ENCODE measurements at places on chromosomes 3 and 15.

DNA sequence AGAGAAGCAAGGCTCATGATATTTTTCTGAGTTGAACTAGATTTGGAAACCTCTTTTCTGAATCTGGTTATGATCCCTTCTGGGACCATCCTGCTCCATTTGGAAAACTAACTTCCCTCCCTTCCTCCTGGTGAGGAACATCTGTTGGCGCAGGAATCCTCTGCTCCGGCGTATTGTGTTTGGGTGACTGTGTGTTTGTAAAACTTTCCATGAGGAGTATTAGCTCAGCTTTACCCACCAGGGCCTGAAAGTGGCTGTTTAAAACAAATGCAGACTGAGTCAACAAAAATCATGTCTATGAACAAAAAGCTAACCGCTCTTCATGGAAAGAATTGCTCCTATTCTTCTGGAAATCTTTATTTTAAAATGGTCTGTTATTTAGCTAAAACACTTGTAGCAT is 17.7 kb downstream of the STARD9 start:
- DNase-seq, result no peak

GRCh38 chr3:37254316-37254715 is 79.9 kb upstream of the LRRFIP2 start:
- no peak for DNase-seq

DNA sequence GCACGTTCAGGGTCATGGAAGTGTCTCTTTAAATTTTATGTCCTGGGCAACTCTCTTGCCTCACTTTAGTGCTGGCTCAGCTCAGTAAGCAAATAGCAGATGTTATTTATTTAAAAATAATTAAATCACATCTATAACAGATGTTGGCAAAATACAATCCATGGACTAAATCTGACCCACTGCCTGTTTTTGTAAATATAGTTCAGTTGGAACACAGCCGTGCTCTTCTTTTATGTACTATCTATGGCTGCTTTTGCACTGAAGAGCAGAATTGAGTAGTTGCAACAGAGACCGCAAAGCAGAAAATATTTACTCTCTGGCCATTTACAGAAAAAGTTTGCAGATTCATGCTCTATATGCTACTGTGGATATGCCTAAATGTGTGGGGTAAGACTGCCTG is 79.2 kb downstream of the SAMMSON start:
- DNase-seq, result no peak

- peak; percentile 65 for DNase-seq
Observed at GRCh38 chr15:56496635-56497034, 31.7 kb upstream of the MNS1 start.

DNA sequence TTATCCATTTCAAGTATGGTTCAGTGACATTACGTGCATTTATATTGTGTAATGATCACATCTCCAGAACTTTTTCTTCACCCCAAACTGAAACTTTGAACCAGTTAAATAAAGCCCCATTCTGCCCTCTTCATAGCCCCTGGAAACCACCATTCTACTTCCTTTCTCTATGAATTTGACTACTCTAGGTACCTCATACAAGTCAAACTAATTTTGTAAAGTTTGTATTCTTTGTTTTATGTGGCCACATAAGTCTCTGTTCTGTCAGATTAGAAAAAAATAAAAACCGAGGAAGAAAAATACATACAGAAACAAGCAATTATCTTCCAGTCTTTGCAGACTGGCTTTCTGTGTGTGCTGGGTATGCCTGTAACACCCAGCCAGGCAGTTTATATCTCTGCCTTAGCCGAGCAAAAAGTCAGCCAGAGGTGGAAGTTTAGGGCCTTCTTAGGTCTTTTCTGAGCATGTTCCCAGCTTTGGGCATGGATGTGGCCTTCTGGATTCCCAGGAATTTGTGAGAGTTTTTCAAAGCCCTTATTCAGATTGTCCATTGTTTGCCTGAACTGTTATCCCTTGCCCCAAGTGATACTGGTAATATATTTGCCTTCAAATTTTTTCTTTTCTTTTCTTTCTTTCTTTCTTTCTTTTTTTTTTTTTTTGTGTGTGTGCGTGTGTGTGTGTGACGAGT is 6.0 kb upstream of the GRAMD1C start:
- DNase-seq, result no peak

- DNase-seq, result no peak
Observed at GRCh38 chr3:46386205-46386604, 15.5 kb downstream of the CCR5 start.

DNA sequence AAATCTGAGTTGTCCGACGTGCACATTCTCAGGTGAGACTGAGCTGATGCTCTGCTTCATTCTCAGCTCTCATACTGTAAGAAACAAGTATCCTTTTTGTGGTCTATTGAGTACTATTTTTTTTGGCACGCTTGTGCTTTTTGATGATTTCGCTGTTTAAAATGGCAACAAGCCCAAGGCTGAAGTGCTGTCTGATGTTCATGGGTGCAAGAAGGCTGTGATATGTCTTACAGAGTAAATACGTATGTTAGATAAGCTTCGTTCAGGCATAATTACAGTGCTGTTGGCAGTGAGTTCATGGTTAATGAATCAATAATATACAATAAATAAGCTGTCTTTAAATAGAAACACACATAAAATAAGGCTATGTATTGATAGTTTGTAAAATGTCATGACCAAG is 27.2 kb downstream of the AQR start:
- peak; percentile 5 for DNase-seq

Data from erythroblast (primary cell).